ENCODE measurements at places on chromosomes 16 and 17.

DNA sequence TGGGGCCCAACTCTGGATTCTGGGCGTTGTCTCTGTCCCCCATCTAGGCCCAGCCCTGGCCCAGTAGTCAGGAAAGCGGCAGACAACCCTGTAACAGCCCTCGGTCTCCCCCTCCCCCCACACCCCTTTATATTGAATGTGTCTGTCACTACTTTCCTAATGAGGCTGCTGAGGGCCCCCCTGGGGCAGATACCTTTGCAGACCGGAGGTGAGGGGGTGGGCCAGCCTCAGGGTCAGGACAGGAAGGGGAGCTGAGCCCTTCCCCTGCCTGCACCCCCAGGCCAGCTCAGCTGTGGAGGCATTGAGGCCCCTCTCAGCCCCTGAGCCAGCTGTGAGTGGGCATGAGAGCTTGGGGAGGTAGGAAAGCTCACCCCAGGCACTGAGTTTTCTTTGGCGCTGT lies 17.1 kb downstream of the RAI1 start:
- DNase-seq, result no peak

DNA sequence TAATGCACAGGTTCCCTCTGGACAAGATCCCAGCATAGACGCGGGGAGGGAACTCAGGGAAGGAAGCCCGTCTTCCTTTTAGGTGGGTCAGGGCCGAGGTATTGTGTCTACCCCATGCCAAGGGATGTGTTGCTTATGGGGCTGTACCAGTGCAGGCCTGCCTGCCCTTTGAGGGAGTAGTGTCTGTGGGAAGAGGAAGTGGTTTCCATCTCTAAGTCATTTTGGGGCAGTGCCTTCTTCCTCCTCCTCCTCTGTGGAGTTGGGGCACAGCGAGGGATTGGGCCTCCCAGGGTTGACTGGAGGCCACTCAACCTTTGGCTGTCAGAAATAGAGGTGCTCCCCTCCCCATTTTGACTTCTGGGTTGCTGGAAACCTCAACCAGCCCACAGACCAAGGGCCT lies 26.5 kb downstream of the GJD3 start:
- DNase-seq, result no peak

DNA sequence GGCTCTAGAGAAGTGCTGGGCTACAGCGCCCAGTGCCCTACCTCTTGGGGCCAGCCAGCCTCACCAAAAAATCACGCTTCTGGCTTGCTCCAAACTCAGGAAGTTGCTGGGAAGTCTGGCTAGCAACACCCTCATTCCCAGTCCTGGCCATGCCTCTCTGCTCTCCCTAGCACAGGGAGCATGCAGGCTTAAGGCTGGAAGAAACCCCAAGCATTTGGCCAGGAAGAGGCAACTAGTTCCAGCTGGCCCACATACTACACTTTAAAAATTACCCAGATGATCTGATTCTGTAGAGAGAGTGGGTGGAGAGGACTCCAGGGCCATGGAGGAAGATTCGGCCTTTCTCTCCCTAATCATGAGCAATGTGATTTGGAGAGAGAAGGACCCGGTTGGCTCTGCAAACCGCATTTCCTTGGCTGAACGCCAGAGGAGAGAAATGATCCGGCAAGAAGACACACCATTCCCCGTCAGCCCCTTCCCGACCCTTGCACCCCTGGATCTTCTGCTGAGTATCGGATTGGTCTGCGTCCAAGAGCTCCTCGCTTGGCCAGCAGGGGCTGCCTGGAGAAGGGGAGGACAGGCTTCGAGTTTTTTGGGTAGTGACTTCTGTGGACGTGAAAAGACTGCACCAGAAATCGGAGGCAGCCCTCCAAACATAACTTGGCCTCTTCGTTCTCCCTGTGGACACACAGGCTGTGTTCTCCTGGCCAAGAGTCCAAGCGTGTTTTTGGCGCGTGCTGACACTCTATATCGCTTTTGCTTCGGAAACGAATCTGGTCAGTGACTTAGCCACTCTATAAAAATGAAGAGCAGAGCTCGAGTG lies 406.3 kb downstream of the WWOX start:
- DNase-seq, result no peak

DNA sequence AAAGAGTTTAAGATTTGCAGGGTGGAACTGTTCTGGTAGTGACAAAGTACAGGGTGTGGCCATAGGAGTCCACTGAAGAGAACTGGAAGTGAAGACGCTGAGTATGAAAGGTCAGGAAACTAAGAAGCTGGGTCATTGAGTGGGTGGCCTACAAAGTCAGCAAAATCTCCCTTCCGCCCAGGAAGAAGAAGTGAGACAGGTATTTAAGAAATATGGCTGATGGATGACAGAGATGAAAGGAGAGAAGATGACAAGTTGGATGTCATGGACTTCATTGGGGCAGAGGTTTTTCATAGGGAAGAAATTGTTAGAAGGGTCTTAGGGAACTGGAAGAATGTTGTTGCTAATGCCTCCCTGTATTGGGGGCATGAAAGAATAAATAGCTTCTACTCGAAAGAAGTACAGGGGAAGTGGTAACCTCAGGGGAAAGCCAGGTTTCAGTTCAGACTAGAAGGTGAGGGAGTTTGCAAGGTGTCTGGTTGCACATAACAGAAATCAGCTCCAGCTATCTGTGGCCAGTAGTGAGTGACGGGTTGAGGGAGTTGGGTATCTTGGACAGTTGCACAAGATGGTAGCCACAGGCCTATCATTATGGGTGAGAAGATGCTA lies 33.6 kb upstream of the MED13 start:
- DNase-seq, result no peak

DNA sequence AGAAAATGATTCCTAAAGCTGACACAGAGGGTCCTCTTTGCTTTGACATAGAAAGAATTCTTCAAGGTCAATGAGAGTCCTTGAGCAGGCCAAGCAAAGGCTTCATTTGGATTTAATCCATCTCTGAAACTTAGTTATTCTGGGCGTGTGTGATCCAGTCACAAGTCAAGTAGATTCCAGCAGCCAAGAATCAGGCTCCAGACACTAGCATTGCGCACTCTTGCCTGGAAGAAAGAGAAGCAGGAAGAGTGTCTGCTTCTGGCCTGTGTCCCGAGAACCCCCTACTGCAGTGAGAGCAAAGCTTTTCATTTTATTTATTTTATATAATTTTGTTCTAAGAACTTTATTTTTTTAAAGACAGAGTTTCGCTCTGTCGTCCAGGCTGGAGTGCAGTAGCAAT lies 88.2 kb upstream of the CACNG5 start:
- DNase-seq, result no peak

DNA sequence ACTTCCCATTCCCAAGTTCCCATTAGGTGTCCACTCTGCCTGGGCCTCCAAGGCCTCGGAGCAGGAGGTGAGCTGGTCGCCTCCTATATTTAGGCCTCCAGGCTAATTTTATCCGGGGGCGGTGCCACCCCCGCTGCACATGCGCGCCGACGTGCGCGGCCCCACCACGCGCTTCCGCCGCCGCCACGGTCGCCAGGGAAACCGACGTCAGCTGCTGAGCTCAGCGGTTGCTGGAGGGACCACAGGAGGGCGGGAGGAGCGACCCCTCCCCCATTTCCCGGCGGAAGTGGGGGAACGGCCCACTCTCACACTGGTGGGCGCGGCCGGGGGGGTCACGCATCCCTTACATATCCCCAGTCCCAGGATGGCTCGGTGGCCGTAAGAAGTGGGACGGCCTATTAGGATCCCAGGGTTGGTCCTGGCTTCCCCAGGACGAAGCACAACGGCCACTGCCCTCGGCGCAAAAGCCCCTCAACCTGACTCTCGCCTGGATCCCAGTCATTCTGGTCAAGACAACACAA lies 1.0 kb downstream of the PER1 start:
- peak; percentile 63 for DNase-seq

DNA sequence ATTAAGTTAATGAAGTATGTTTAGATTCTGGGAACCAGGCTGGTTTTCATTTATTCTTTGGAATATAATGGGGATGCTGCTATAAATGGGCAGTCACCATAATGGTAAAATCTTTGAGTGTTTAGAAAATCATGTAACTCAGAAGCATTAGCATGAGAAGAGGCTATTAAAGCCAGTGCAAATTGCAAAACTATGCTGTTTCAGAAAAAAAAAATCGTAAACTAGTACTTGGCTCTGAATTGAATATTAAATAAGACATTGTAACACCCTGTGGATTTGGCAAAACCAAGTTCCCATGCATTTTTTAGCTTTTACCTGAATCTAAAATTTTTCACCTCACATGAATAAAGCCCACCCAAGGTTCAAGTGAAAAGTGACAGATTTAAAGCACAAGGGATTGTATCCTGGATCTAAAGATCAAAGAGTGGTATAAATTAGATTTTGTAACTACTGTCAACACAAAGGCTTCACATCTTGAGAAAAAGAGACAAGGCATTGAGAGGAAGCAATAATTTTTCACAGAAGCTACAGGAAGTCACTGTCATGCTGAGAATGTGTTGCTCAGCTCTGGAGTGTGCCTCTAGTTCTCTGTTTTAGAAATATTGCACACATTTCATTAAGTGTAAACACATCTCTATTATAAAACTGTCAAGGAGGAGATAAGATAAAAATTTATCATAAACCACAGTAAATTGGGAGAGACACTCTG lies 142.2 kb downstream of the ABCA8 start:
- DNase-seq, result no peak

DNA sequence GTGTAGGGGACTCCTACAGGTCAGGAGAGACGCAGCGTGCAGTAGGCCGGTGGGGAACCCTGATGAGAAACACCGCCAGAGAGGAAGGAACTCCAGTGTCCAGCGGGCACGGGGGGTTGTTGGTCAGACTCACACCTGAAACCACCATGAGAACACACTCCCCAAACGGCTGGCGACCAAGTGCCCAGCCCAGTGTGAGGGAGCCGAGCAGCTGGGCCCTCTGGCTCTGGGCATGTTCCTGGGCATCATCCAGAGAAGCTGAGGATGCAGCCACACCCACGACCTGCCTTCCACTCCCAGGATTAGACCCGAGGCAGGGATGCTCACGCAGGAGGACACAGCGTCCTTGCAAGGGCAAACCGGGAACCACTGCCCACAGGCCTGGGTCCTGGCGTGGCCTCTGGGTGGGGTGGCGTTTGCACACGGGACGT lies 108.3 kb upstream of the ZNF750 start:
- DNase-seq, result no peak

- DNase-seq, result no peak
These were observed 577.9 kb upstream of the CDH5 start for GRCh38 chr16:65788434-65789140.

GRCh38 chr17:50908140-50908859 lies 42.1 kb upstream of the TOB1 start:
- DNase-seq, result no peak

- no peak for DNase-seq
These were observed 5.2 kb upstream of the MRPL38 start for GRCh38 chr17:75909812-75910274.

DNA sequence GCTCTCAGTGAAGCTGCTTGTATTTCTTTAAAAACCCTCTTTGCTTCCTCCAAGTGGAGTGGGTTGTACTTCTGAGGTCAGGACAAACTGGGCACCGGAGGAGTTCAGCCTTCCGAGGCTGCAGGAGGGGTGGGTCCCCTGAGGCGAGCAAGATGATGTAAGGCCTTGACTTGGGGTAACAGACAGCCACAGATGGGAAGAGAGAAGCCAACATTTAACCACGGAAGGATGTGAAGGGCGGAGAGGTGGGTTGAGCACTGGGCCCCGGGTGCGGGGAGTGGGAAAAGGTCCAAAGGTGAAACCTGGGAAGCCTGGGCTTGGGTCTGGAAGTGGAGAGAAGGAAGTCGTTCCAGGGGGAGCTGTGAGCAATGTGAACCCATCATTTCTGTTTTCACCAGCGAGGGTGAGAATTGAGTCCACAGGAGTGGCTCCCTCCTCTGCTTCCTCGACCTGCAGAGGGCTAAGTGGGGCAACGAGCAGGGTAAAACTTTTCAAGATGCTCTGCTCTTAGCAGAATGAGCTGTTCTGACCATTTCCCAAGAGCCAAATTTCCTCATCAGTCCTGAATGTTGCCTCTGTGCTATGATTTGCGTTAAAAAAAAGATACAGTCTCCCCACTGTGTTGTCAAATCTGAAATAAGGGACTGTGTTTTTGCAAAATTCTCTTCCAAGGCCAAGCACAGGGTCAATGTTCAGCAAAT lies 137.7 kb upstream of the CRHR1 start:
- no peak for DNase-seq

GRCh38 chr17:68289936-68290267 lies 1.0 kb downstream of the SLC16A6 start:
- DNase-seq, result no peak

DNA sequence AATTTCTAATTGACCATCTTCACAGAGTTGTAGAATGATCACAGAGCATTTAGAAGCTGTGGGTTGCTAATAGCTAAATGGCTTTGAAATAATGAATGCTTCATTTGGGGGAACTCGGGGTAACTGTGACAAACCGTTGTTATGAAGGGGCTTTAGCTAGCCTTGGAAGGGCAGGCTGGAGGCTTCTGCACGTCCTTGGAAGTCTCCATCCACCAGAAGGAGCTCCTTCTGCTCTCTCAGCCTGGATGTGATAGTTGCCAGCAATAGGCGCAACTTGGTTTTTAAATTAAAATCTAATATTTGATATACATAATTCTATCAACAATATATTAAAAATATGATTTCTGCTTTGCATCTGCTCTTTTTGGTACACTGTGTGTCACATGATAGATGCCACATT lies 200.5 kb downstream of the RPTOR start:
- no peak for DNase-seq

- DNase-seq, result no peak
These were observed 16.2 kb downstream of the UNC13D start for GRCh38 chr17:75828076-75828400.

DNA sequence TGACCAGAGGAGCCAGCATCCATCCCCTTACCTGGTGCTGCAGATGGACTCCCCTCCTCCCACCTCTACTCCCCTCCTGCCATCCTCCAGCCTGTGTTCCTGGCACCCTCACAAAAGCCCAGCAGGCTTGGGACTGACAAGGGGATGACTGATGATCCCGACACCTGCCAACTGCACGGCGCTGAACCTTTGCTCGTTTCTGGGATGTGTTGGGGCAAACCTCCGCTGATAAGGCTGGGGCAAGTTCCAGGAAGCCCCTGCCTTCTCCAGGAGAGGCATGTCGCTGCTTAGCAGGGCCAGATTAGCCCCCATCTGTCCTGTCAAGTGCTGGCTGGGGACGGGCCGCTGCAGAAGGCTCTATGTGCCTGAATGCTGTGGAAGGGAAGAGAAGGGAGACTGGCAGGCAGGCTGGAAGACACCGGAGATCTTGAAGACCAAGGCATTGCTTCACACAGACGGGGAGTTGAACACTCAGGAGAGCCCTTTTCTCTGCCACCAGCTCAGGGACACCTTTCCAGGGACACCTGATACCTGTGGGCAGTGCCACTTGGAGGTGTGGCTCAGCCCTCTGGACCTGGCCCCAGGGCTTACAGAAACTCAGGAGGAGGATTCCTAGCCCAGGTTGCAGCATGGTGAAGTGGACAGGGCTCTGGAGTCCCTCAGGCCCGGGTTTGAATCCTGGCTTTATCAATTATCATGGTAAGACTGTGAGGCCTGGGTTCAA lies 973 bp upstream of the KRT15 start:
- no peak for DNase-seq

DNA sequence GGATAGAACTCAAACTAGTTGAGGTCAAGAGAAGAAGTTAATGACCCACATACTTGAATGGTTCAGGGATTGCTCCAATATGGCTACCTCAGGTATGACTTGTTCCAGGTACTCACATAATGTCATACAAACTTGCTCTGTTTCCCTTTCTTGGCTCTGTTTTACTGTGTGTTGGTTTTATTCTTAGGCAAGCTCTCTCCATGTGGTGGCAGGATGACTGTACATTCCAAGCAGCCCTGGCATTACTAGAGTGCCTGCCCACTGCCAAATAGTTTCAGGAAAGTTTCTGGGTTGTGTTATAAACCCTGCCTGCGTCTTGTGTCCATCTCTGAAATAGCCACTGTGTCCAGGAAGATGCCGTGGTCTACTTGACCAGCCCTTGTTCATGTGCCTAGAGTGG lies 476.8 kb downstream of the SHISA9 start:
- no peak for DNase-seq

Data from activated naive CD4-positive, alpha-beta T cell (primary cell).